NCI-H1694 (cell line): ENCODE measurements at places on chromosomes 3 and 15.

- DNase-seq, result no peak
These were observed 30.9 kb downstream of the EAF1 start for GRCh38 chr3:15458212-15458780.

GRCh38 chr3:153503873-153504272 is 341.8 kb downstream of the RAP2B start:
- no peak for DNase-seq

DNA sequence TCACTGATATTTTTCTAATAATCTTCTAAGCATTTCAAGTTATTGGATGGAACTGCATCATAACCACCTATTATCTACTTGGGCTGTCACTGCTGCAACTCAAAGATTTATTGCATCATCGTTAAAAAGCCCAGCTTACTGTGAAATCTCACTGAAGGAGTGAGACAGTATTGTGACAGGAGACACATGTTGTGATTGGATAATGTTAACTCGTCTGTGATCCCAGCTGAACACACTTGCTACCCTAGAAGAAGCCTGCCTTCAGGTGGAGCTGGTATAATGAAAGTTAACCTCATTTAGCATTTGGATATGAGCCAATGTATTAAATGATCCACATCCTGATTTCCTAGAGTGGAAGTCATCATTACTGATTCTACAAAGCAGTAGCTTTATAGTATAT is 138.1 kb downstream of the MAP2K5 start:
- DNase-seq, result no peak

GRCh38 chr15:64699751-64700388 is 75.5 kb downstream of the RBPMS2 start:
- DNase-seq, result no peak

DNA sequence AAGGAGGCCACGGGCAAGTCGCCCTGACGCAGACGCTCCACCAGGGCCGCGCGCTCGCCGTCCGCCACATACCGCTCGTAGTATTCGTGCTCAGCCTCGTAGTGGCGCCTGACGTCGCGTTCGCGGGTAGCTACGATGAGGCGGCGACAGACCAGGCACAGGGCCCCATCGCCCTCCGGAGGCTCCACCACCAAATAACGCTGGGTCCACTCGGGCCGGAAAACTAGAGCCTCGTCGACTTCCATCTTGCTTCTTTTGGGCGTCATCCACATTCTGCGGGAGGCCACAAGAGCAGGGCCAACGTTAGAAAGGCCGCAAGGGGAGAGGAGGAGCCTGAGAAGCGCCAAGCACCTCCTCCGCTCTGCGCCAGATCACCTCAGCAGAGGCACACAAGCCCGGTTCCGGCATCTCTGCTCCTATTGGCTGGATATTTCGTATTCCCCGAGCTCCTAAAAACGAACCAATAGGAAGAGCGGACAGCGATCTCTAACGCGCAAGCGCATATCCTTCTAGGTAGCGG is at the start of gene EPM2AIP1:
EPM2AIP1 (minus strand) TSS at position 326 of the 520 bp plus-strand sequence; CDS start at position 272, 54 bp downstream.
- no peak for DNase-seq

DNA sequence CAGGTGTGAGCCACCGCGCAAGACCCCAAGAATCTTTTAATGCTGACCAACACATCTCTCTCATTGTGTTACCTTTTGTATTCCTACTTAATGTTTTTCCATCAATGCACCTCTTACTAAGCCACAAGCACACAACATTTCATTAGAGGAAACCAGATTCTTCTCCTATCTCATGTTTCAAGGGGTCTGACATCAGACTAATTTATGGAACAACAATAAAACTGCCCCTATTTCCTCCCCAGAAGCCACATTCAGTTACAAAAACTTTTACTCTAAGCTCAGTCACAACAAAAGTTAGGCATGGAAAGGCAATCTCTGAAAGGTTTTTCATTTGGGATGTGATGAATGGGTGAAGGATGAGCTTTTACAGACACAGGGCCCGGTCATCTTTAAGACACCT is 251.8 kb downstream of the MAGI1 start:
- DNase-seq, result no peak

DNA sequence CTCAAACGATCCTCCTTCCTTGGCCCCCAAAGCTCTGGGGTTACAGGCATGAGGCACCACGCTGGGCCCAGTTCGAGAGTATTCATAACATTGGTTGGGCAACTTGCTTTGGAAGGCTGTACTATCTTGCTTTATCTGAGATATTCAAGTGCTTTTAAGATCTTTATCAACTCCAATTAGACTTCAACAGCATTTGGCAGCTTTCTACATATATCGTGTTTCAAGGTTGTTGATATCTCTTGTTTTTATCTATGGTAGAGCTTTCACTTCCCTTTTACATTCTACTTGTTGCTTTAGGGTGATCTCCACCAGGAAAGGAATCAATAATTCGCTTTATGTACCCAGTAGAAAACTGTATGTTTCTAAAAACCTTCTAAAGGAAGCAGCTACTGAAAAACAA is 395.3 kb downstream of the IL5RA start:
- no peak for DNase-seq

DNA sequence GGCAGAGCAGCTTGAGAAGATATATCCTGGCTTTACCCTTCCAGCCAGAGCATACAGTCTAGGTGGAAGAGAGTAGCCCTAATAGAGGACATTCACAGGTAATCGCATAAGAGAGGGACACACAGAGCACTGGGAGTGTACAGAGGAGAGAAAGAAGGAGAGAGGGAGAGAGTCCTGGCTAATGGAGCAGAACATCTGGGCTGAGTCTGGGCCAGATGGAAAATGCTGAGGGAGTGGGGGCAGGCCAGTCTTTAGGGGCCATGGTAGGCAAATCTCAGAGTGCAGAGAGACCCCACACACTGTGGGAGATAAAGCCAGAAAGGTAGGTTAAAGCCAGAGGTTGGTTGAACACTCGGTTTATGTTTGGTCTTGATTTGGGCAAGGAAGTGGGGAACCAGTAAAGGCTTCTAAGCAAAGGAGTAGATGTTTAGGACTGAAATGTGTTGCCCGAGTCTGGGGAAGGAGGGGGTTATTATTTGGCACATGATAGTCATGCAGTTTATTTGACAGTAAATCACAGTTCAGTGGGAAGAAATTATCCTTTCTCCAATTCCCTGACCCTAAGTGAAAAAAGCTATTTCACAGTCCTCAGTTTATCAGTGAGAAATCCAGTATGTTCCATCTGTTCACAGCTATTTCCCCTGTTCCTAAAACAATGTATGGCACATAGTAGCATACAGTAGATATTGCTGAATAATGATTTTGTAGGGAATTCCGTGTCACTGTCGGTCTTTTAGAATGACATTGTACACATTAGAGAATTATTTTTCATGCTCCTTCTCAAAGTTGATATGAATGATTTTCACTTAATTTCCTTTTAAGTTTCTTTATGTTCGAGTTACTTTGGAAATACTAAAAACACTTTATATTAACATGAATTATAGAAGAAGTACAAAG is 45.7 kb downstream of the PDHB start:
- no peak for DNase-seq

DNA sequence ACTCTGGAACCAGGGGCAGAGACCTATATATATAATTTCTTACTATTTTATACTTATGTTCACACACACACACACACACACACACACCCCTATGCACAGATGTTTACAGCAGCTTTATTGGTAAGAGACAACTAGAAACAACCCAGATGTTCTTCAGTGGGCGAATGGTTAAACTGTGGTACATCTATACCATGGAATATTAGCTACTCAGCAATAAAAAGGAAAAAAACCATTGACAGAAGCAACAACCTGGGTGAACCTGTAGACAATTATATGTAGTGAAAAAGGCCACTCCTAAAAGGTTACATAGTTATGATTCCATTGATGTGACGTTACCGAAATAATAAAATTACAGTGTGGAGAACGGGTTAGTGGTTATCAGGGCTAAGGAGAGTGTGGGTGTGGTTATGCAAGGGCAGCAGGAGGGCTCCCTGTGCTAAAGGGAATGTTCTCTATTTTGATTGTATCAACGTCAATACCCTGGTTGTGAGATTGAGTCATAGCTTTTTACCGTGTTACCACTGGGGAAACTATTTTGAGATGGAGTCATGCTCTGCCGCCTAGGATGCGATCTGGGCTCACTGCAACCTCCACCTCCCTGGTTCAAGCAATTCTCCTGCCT is 85.5 kb downstream of the FLNB start:
- DNase-seq, result no peak

DNA sequence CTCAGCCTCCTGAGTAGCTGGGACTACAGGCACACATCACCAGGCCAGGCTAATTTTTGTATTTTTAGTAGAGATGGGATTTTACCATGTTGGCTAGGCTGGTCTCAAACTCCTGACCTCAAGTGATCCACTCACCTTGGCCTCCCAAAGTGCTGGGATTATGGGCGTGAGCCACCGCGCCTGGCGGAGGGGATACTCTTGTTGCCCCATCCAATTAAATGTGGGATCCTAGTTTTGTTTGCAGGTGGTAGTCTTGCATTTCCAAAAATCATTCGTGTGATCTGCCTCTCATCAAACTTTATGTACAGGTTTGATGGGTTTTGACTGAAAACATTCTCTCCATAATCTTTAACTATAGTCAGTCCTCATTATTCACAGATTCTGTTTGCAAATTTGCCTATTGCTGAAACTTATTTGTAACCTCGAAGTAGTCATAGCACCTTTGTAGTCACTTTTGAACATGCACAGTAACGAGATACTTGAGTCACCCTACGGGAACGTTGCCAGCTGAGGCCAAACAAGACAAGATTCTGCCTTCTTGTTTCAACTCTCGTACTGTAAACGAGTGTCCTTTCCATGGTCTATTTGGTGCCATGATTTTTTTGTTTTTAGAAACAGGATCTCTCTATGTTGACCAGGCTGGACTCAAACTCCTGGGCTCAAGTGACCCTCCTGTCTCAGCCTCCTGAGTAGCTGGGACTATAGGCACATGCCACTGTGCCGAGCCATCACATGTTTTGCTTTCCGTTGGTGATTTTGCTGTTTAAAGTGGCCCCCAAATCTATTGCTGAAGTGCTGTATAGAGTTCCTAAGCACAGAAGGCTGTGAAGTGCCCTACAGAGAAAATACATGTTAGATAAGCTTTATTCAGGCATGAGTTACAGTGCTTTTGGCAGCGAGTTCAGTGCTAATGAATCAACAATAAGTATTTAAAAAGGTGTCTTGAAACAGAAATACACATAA is 8.1 kb upstream of the MAPK6 start:
- no peak for DNase-seq

GRCh38 chr3:80238152-80238551 is 470.4 kb upstream of the ROBO1 start:
- no peak for DNase-seq

DNA sequence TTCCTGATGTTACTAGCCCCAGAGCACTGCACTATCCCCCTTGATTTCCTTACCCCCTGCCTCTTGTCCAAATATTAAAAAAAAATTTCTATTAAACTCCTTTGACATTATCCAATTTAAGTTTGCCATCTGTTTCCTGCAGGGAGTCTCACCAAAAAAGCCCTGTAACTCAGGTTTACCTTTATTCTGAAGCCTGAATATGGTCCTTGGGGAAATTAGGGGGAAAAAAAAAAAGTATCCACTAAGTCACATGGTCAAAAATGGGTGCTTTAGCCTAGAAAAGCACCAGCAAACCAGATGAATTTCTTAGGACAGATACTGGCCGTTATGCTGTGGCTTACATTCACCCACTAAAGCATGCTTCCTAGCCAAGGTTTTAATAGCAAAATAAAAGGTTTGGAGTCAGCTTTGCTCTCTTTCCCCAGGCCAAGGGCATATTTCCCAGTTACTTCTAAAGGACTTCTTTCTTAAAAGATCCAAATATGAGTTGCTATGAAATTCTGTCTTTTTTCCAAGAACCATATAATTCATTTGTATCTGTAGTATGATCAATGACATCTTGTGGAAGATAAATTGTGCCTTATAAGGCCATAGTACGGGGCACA is 394.9 kb downstream of the LSAMP start:
- no peak for DNase-seq

- DNase-seq, result no peak
These were observed 102.9 kb downstream of the TFDP2 start for GRCh38 chr3:142046320-142047020.

DNA sequence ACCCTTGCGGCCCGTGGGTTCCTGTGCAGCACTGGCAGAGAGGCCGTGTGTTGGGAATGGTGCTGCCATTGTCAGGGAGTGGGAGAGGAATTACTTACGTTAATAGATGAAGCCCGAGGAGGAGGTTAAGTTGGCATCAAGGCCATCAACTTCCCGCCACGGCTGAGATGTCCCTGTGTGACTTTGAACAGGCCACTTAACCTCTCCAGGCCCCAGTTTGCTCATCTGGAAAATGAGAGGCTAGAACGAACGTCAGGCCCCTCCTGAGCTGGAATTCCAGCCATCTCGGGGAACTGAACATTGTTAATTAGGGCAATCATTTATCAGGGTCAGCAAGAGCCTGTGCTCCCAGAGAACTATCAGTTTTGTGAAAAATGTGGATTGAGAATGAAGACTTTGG is 91.4 kb upstream of the MYZAP start:
- DNase-seq, result no peak

DNA sequence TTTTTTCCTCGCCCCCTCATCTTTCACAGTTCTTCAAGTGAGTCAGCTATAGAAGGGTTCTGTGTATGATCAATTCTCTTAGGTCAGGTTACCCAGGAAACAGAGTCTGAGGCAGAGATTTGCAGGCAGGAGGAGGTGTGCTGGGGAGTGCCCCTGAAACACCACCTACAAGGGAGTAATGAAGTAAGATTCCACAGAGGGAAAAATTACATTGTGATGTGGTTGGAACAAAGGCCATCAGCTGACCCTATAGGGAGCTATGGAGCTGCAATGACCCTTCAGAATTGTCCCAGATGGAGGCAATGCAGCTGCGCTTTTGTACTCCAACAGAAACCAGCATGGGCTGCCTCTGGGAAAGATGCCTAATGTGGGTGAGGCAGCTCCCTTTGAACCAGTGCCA is 142.2 kb upstream of the CNTN3 start:
- DNase-seq, result no peak

DNA sequence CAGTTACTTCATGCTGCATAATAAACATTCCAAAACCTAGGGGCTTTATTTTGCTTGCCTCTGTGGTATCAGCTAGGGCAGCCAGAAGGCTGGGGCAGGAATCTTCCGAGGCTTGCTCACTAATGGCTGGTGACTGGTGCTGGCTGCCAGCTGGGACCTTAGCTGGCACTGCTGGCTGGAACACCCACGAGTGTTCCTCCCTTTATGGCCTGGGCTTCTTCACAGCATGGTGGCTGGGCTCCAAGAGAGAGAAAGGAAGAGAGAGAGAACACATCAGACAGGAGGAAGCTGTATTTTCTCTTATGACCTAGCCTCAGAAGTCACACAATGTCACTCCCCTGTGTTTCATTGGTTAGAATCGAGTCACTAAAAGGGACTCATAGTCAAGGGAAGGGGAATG is 23.9 kb upstream of the CDCP1 start:
- DNase-seq, result no peak

DNA sequence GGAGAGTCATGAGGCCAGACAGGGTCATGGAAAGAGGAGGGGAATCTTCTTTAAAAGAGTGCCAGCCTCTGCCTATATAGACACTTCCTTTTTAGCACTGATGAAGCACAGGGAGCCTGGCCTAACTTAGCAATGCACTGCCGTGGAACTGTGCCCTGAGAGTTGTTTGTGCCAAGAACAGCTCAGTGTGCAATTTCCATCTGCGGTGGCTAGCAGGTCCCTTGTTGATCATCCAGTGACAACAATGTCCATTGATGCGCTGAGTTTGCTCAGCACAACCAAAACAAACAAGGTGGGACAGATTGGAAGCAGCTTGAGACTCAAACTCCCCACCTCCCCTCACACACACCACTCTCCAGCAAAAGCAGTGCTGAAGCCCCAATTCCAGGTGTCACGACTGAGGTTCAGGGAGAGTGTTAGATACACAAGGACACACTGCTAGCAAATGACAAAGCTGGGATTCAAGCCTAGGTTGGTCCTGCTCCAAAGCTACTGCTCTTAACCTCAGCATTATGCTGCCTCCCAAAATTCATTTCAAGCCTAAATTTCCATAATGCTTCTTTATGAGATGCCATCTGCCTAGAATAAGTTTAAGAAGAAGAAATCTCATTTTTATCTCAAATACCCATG is 316.6 kb upstream of the UBE2E2 start:
- DNase-seq, result no peak
